ENCODE measurements at places on chromosomes 6 and 20.

DNA sequence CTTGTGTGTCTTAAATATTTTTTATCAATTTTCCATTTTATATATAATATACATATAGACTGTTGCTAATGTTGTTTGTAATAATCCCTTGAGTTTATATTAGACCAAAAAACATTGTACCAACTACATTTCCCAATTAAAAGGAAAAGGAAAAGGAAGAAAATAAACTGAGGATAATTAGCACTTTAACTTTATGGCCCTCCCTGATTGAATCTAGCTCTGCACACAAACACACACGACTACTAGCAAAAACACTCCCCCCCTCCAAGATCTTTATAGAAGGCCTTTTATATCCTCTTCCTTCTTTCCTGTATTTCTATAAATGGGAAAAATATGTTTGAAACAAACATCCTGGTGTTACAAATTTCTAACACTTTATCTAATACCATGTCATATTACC is 276.8 kb downstream of the NKAIN2 start:
- no peak for DNase-seq

- no peak for DNase-seq
Observed at GRCh38 chr6:88050140-88050818, 2.6 kb downstream of the SPACA1 start.

DNA sequence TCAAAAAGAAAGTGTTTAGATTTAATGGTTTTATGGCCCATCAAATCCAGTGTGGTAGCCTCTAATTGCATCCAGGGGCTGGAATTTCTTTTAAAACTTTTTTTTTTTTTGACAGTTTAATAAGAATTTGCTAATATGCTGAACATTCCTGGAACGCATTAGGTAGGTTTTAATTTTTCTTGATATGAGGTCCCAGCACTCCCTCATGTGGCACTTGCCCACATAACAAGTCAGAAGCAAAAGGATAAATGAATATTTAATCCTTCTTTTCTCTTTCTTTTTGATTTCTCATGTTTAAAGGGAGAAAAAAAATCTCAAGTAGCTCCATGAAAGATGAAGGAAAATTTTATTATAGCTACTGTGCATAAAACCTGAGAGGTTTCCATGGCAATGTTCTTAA is 13.5 kb downstream of the HAO1 start:
- DNase-seq: no peak

- no peak for DNase-seq
Observed at GRCh38 chr6:134956032-134956431, 6.1 kb upstream of the ALDH8A1 start.

GRCh38 chr6:52595000-52595795 is 18.3 kb upstream of the TRAM2 start:
- DNase-seq: no peak

- no peak for DNase-seq
Observed at GRCh38 chr20:22350624-22351023, 233.7 kb downstream of the FOXA2 start.

DNA sequence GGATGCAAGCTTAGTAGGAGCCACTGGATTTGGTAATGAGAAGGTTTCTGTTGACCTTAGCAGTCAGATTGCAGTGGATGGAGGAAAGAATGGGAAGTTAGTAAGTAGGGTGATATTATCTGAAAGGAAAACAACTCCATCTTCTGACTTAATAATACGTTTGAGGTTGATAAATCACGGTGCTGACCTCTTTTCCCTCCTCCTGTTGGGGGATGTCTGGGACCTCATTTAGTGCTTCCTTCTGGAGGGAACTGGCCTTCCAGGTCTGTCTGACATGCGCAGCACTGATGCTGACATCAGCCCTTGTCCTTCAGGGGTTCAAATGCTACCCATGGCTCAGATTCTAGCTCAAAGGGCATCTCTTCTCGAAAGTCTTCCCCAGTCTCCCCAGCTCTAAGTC is 48.2 kb upstream of the AKAP12 start:
- DNase-seq: no peak

DNA sequence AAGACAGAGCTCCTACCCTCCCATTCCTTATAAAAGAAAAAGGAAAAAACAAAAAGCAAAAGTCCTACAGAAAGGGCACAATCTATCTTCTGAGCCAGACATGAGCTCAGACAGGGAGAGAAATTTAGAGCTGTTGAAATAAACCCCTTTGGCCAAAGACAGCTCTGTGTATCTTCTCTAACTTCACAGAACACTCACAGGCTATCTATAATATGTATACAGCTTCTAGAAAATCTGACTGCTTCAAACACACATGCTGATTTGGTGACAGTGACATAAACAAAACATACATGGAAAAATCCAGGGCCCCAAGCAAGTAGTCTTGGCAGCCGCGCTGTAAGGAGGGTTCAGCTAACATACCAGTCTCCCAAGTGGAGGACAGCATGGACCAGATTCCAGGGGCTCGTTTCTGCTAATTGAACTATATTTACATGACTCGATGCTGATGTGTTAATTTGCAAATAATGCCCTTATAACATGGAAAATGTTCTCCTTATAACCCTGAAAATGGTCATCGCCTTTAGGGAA is 37.0 kb downstream of the MTFR2 start:
- DNase-seq: no peak

- no peak for DNase-seq
Observed at GRCh38 chr6:82138075-82138791, 109.3 kb downstream of the IBTK start.

DNA sequence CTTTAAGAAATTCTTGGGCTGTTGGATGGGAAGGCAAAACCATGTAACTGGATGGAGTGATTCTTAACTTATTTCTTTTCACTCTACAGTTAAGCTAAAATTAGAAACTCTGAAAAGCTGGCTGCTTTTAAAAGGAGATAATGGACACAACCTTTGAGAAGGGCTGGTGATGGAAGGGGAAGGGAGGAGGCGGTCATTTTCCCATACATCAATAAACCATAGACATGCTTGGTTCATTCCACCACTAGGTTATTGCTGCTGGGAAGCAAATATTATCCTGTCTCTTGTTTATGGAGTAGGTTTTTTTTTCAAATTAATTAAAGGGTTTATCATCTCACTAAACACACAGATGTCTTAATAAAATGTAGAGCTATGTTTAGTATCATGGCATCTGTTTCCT is 76.2 kb downstream of the PLCB1 start:
- DNase-seq: no peak

DNA sequence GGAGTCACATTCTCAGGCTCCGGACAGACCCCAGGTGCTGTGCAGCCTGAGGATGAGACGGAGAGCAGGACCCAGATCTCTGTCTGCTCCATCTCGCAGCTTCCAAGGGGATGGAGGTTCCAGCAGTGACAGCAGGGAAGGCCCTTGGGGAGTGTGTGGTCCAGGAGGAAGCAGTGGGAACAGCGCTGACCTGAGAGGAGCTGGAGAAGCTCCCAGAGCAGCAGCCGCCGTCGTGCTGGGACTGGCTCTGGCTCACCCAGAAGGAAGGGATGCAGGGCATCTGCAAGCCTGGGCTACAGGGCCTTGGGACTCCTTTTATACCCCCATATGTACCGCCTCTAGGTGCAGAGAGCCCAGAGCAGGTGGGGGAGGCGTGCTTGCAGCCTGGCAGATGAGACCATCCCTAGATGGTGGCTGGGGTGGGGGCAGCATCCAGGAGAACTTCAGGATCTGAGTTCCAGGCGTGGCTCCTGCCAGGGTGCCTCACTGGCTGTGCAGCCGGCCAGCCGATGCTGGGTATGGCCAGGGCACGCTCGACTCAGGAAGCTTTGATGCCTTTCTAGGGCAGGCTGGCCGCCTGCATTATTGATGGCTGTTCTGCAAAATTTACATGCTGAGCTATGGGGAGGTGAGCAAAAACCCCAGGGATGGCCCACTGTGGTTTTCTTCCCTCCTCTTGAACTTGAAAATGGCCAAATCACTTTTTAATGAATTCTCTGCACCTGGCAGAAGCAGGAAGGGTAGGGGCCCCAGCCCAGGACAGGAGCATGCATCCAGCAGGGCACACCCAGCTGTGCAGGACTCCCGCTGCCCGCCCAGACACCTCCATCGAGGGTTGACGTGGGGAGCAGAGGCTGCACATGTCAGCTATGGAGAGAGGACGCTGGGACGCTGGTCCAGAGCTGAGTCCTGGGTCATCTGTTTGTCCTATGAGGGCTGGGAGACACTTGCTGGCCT is 179.6 kb downstream of the TAF4 start:
- DNase-seq: no peak

GRCh38 chr20:55580475-55580874 is 424.8 kb downstream of the CBLN4 start:
- no peak for DNase-seq

- DNase-seq: peak; percentile 53
Observed at GRCh38 chr6:105992315-105992961, 93.7 kb upstream of the PRDM1 start.

DNA sequence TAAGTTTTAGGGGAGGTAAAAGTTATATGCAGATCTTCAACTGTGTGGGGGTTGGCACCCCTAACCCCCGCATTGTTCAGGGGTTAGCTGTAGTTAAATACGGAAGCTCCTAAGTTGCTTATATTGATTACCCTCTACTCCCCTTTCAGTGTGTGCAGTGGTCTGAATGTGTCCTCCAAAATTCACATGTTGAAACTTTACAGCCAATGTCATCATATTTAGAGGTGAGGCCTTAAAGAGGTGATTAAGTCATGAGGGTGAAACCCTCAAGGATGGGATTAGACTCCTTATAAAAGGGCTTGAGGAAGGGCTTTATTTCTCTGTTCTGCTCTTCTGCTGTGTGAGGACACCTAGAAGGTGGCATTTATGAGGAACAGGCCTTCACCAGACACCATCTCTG is 22.3 kb downstream of the TULP4 start:
- no peak for DNase-seq

GRCh38 chr6:139973669-139974344 is 599.4 kb upstream of the CITED2 start:
- no peak for DNase-seq

- no peak for DNase-seq
Observed at GRCh38 chr6:25012657-25013056, 76.9 kb upstream of the RIPOR2 start.

DNA sequence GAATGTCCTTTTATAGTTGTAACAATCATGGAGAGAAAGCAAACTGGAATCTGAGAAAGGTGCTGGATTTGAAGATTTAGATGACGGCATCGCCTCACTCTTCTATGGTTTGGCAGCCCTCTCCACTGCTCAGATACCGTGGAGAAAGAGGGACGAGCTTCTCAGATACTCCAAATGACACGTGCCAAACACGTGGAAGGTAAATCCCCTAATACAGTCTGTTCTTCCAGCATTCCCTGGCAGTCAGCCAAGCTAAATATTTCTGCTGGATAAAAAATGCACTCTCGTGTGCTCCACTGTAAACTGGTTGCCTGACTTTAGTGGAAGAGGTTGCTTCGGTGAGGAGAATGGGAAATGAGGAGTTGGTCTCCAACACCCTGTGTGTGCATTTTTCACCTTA is 16.7 kb upstream of the PRDM1 start:
- DNase-seq: no peak

DNA sequence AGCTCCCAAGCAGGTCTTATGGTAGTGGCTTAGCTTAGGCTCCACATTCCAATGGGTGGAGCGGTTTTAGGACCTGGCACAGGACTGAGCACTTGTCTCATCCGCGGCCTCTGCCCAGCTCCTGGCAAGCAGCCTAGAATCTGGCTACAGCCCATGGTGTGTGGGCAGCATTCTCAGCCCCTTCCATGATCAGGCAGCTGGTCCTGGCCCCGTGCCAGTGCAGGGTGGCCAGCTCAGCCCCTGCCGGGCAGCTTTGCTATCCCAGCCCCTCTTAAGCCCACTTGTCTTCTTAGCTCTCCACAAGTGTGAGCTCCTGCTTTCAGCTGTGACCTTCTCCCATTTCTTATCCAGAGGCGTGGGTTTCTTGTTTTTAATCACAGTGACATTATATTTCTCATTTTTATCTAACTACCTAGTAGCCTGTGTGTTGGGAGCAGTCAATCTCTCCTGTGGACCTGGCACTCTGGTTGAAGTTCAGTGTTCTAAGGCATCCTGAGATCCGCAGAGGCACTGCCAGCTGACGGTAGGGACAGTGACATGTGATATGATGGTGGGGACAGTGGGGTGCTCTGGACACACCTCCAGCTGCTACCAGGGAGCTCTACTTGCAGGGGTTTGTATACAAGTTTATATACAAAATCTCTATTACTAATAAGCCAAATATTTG is 119.9 kb upstream of the PRND start:
- DNase-seq: no peak

DNA sequence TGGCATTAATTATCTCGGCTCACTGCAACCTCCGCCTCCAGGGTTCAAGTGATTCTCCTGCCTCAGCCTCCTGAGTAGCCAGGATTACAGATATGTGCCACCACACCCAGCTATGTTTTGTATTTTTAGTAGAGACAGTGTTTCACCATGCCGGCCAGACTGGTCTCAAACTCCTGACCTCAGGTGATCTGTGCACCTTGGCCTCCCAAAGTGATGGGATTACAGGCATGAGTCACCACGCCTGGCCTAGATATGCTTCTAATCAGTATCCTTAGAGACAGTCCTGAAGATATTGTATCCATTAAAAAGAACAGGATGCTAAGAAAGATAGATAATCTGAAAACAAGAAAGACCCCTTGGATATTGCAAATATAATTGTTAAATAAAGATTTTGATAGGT is 3.1 kb upstream of the IPCEF1 start:
- DNase-seq: no peak

DNA sequence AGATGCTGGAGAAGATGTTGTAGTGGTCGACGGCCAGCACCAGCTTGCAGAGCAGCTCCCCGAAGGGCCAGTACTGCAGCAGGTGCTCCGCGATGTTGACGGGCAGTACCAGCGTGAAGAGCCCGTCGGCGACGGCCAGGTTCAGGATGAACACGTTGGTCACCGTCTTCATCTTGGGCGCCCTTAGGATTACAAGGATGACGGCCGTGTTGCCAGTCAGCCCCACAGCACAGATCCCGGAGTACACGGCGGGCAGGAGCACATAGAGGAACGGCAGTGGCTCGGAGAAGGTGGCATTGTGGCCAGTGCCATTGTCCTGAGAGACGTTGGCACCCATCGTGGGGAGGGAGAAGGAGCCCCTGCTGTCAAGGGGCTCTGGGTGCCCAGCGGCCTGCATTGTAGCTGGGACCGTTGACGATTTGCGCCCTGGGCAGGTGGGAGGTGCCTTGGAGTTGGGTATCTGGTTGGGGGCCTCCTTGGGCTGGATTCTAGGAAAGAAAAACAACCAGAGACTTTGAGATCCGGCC is 867 bp downstream of the NPBWR2 start:
- no peak for DNase-seq

GRCh38 chr6:167212713-167213005 is 54.9 kb upstream of the GPR31 start:
- no peak for DNase-seq

DNA sequence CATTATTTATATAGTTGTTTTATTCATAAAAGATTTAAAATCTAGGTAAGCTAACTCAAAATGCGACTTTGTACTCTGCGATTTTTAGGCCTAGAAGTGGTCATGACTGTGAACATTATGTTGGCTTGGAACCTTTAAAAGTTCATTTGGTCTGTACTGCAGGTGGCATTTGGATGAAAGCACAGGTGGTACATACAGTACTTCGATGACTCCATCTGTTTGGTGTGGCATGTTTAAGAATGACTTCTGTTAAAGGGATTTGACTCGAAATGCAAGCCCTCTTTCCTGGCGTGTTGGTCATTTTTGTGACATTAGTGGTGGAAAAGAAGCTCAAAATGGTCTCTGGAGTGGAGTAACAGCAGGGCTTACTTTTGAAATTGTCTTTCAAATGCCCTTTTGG is 118.1 kb downstream of the UST start:
- DNase-seq: no peak

- no peak for DNase-seq
Observed at GRCh38 chr20:9348747-9349146, 165.6 kb upstream of the LAMP5 start.

- no peak for DNase-seq
Observed at GRCh38 chr20:50379049-50379990, 130.9 kb upstream of the PTPN1 start.

All from NCI-H1436 treated with DMSO at 0.1 percent for 48 hours (cell line).